ENCODE measurements at places on chromosomes 3 and 15. TPM values are rescaled to one million over a fixed set of nuclear protein-coding genes. Genes with fewer than 3 reads are reported as not detected.

- no peak for DNase-seq
These were observed 109.9 kb downstream of the DNAJB8 start for GRCh38 chr3:128356822-128357221.

GRCh38 chr15:68784206-68784605, 36.5 kb downstream of the ANP32A start:
- no peak for DNase-seq

ITGA11 gene
- polyA plus RNA-seq, result 2.3 TPM

C3orf18 gene
- polyA plus RNA-seq, result 16.9 TPM

TRH gene
- 0.36 TPM for polyA plus RNA-seq
